A172 (cell line): ENCODE measurements at places on chromosomes 3 and 15. TPM values are rescaled to one million over a fixed set of nuclear protein-coding genes. Genes with fewer than 3 reads are reported as not detected.

- DNase-seq, result no peak
Measured at GRCh38 chr3:55282994-55283393, 204.1 kb downstream of the WNT5A start.

- no peak for DNase-seq
Measured at GRCh38 chr15:60299452-60300047, 98.2 kb downstream of the ANXA2 start.

DNA sequence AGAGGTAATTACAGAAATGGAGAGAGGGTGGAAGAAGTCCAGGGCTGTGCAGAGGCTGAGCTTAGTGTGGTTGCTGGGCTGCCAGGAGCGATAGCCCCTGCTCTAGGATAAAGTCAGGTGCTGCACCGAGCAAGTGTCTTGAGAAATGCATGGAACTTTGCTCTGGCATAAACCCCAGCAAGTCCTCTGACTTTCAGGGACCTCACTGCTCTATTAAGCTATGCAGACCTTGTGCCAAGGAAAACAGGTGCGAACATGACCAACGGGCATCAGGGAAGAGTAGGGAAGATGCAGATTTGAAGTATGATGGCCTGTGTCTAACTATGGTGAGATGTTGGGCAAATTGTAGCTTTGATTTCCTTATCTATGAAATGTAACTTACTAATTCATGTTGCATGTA, 416.8 kb downstream of the NR2F2 start:
- DNase-seq, result no peak

DNA sequence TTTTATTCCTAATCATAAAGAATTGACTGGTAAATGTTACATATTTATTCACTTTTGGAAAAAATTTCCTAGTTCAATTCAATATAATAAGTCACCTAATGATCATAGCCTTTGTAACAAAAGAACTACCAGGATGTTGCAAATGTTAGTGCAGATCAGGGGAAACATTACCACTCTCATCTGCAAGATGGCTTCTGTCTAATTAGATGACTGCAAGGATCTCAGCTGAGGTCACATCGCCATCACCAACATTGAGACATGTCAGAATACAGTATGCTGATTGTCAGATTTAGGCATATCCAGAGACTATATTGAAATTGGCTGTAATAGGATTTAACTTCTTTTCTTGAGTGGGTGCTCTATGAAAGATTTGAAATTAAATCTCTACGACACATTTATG, 431.4 kb upstream of the AGTR1 start:
- no peak for DNase-seq

DNA sequence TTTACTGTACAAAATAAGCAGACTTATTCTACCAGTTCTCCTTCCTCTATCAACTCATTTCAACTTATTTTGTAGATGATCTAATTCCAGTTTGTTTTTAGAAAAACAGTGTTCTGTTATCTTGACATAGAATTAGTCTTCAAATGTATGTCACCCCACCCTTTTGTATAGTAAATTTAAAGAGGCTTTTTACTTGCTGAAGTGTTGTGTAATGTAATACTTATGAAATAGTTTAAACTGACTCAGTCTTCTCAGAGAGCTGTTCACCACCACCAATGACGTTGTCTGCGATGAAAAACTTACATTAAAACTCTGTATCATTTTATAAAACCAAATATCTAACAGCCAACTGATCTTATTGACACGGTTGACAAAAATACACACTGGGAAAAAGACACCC, 82.9 kb downstream of the RAP2B start:
- no peak for DNase-seq

GRCh38 chr3:73432023-73432705, 192.6 kb downstream of the PDZRN3 start:
- peak; percentile 4 for DNase-seq

The ARHGEF3 gene
- total RNA-seq, result 10.4 and 14.4 TPM in 2 replicates

The RAD18 gene
- 78.9 and 112 TPM in 2 replicates for total RNA-seq

The BNC1 gene
- total RNA-seq, result 0.03 and 0.17 TPM in 2 replicates

DNA sequence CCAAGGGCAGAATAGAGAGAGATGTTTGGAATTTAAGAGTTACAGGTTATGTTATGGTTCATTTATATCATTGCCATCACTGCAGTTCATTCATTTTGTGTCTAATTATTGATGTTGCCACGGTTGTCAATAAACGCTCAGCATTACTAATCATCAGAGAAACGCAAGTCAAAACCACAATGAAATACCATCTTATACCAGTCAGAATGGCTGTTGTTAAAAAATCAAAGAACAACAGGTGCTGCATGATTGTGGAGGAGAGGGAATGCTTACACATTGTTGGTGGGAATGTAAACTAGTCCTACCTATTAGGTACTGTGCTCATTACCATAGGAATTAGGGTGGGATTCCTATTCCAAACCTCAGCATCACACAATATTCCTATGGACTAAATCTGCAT, 350.5 kb downstream of the TIGIT start:
- DNase-seq, result no peak

- no peak for DNase-seq
Measured at GRCh38 chr3:36317915-36318314, 62.4 kb upstream of the STAC start.

The C2CD4A gene
- total RNA-seq, result 0.26 TPM in 1 of 2 replicates, not detected in the other

The IQCF5 gene
- total RNA-seq, result not detected in 2 replicates

The IQCH gene
- total RNA-seq, result 2.4 and 3.1 TPM in 2 replicates

The PPP1R14D gene
- total RNA-seq, result not detected in 2 replicates
